Hippocampal formation (tissue), 2 donors: ENCODE measurements at places on chromosomes 4 and X.
A peak's percentile ranks its signal among the peaks of the same experiment; 100 is the strongest.

DNA sequence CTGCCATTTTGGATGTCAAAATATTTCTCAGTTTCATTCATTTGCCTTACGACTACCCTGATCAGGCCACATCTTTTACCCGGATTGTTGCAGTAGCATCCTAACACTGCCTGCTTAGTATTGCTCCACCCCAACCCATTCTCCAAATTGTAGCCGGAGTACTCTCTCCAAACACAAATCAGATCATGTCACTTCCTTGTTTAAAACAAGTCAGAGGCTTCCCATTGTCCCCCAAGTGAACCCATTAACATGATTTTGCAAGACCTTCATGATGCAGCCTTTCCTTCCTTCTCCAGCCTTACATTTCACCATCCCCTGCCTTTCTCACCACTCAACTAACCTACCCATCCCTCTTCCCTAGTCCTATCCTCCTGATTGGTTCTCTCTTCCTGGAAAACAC is 53.1 kb downstream of the FANCB start:
- DNase-seq: no peak

DNA sequence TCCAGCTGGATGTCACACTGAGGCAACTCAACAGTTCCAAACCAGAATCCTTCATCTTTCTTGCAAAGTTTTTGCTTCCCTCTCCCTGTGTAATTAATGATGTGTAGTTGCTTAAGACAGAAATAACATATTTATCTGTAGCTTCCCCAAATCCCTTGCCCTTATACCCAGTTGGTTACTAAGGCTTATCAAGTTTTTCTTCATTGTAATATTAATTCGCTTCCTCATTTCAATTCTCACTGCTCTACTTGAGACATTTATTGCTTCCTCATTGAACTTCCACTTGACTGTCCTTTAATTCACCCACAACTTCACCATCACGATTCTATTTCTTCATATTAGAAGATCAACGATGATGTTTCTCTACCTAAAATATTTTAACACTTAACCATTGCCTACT is 386.6 kb upstream of the CPEB2 start:
- DNase-seq: no peak

DNA sequence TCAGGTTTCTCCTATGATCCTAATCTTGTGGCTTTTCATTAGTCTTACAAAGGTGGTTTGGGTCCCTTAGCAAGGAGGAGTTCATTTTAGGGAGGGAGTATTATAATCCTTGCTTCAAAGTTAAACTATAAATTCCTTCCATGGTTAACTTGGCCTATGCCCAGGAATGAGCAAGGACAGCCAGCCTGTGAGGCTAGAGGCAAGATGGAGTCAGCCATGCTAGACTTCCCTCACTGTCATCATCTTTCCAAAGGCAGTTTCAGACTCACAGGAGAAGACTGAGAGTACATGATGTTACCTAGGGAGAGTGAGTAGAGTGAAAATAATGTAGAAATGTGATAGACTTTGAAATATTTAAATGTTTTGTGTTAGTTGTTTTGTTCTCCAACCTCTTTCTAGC is 192.3 kb downstream of the GPAT3 start:
- DNase-seq: no peak

DNA sequence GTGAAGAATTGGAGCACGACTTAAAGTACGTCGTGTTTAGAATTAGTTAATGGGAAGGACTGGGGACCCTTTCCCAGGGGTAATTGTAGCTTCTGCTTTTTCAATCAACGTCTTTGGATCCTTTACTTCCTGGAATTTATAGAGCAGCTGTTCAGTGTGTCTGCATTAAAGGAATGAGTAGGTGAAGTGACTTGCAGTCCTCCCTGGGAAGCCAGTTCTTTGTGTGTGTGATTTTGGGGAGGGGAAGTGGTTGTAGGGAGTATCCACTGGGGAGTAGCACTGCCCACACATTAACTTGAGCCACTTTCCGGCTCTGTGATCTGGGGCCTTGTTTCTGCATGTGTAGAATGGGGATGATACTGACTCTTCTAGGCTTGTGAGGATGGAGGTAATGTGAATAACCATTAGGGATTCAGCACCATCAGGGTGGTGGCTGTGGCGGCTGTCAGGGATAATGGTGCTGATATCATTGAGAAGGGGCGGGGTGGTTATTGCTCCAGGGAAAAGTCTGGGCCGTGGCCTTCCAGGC is 54.7 kb downstream of the TMEM131L start:
- no peak for DNase-seq

- no peak for DNase-seq
Measured at GRCh38 chr4:77132652-77133312, 24.2 kb upstream of the CCNG2 start.

- DNase-seq: no peak
Measured at GRCh38 chrX:17627026-17627425, 110.3 kb upstream of the SCML1 start.

- DNase-seq: no peak
Measured at GRCh38 chr4:158201322-158201721, 9.0 kb upstream of the TMEM144 start.

GRCh38 chrX:4550018-4550417 is 836.6 kb upstream of the PRKX start:
- no peak for DNase-seq

DNA sequence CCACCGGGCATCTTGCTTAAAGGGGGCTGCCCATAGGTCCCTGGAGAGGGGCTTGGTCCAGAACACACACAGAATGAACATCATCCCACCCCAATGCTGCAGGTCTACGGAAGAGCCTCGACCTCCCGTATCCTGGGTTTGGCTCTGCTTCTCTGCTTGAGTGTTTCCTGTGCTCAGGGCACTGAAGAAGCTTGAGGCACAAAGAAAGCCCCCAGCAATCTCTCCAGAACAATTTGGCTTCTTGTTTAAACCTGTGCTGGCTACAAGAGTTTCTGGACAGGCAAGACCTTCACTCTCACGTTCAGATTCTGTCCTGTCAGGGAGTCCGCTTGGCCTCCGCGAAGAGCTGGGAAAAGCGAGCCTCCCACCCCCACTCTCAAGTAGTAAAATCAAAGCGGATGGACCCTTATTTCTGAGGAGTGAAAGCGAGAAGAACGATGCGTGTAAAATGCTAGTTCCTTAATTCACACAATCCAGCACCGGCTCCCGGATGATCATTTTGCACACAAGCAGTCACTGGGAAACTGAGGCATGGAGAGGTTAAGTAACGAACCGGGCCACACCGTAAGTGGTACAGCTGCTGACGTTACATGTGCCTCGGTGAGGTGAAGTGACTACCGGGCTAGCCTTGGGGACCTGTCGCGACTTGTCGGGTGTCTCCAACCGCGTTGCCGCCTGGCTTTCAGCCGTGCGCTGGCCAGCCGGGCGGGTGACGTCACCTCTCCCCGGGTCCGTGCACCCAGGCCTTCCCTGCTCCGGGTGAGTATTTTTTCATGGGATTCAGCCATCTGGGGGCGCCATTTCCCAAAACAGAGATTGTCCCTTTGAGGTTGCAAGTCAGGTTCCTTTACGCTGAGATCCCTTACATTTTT is 3.1 kb upstream of the SFRP2 start:
- DNase-seq: peak; percentile 24

- DNase-seq: no peak
Measured at GRCh38 chr4:184750926-184751584, 17.2 kb upstream of the CENPU start.

DNA sequence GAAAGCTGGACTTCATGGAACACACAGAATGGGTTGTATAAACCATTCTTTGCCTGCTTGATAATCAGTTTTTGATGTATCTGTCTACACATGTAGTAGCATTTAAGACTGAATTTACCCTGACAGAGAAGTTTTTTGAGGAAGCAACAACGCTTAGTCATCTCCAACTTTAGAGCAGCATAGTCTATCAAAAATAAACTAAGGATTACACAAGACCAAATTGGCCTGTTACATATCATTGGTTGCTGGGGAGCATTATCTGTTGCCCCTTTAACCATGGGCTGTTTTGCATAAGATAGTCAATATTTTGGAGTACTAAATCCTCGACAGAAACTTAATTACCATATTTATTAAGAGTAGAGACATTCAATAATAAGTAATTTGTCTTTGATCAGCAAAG is 347.4 kb downstream of the FAM47B start:
- DNase-seq: no peak

DNA sequence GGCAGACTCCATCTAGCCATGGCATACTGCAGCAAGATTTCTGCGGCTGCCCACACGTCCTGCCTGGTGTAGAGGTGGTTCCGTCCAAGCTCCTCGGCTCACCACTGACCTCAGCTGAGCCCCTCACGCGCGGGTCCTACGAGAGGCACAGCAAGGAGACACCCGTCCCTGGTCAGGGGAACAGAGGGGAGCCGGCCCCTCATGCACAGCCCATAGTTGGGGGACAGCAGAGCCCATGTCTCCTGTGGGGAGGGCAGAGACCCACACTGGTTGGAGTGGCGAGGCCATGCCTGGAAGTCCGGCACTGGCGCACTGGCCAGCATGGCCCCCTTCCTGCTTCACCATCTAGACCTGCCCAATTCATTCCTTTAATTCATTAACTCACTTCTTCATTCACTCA is 80.8 kb downstream of the HTRA3 start:
- no peak for DNase-seq

GRCh38 chrX:32395878-32396277 is 815.5 kb downstream of the DMD start:
- no peak for DNase-seq

- no peak for DNase-seq
Measured at GRCh38 chrX:129642641-129643040, 12.1 kb downstream of the APLN start.

DNA sequence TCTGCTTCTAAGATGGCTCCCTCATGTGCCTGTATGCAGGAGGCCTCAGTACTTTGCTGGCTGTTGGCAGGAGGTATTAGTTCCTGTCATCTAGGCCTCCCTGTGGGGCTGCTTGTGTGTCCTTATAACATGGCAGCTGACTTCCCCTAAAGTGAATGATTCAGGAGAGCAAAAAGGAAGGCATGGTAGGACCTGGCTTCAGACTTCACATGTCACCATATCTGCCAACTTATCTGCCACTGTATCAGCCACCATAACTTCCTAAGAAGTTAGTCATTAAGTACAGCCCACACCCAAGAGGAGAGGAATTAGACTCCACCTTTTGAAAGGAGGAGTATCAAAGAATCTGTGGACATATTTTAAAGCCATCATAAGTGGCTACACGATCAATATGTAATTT is 122.5 kb downstream of the UCHL1 start:
- DNase-seq: no peak

DNA sequence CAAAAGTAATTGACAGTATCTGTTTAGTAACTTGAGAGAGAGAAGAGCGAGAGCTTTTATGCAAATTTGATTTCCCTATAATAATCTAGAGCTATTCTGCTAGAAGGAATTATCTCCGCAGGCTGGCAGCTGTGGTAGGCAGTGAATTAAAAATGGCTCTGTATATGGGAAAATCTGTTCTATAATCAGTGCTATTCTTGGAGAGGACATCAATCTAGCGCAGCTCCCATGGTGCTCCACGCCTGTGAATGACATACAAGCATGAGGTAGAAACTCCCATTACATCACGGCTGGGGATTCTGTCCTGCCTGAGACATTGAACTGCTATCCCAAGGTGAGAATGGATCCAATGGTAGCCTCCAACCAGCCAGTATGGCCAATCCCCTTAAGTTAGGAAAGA is 179.0 kb downstream of the DHX15 start:
- DNase-seq: no peak

- peak; percentile 58 for DNase-seq
Measured at GRCh38 chr4:36243355-36244256, 708 bp downstream of the ARAP2 start.
